AG08396 (cell line): ENCODE measurements at places on chromosomes 16 and 17.

- DNase-seq = no peak
Measured at GRCh38 chr16:54526916-54527315, 240.3 kb upstream of the IRX3 start.

- DNase-seq = no peak
Measured at GRCh38 chr16:81860287-81861266, 81.5 kb downstream of the PLCG2 start.

DNA sequence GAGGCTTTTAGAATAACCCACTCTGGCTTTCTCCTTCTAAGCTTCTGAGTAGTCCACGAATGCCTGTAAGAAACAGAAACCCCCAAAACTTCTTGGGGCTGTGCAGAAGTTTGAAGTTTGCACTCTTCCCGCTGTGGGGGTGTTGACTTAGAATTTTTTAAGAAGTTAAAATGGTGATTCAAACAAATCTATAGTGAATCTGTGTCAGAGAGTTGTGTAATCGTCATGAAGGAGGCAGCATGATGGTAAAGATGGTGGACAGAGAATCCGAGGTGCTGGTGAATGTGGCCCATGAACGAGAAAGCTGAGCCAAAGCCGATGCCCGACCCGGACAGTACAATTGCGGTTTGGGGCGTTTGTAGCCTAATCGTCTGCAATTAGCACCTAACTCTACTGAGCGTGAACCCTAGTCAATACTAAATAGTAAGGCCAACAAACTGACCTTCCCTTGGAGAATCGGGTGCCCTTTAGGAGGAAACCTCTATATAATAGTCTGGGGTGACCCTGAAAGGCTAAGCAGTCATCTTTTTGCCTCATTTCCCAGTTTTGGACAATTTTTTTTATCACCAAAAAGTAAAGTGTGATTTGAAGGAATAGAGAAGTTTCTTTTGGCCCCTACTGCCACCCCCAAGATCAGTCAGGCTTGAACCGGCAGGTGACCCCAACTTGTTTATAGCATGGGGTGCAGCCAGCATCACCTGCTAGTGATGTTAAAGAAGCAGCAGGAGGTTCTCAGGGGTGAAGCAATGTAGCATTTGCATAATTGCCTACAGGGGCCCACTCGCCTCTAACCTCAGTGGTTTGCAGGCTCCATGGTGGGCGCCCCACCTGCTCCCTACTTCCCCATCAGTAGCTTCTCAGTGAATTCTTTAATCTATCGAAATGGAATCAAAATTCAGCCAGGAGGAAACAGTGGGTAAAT, 11.2 kb downstream of the IRF8 start:
- no peak for DNase-seq

- DNase-seq = no peak
Measured at GRCh38 chr16:54060599-54061421, 225.8 kb downstream of the IRX3 start.

GRCh38 chr16:13945744-13946485, 26.0 kb downstream of the ERCC4 start:
- DNase-seq = no peak

GRCh38 chr17:67258821-67259468, 13.9 kb upstream of the HELZ start:
- no peak for DNase-seq

DNA sequence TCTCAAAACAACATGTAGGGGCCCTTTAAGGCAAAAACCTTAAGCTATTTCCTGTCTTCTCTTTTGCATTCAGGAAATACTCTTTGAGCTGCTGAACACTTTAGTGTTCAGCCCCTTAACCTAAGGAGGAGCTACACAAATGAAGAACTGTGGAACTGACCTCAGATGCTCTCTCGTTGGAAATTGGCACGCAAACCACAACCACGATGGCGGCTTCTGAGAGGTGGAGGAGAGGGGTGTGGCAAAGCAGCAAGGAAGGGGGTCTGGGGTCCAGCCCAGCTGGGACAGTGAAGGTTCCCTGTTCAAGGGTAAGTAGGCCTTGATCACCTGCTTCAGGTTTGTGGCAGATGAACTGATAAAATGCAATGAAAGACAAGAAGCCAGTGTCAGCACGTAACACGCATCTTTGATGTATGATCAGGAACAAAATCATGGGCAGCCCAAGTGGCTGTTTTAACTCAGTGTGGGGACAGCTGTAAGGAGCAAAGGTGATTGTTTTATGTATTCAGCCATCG, 291.6 kb upstream of the TNRC6C start:
- DNase-seq = no peak

DNA sequence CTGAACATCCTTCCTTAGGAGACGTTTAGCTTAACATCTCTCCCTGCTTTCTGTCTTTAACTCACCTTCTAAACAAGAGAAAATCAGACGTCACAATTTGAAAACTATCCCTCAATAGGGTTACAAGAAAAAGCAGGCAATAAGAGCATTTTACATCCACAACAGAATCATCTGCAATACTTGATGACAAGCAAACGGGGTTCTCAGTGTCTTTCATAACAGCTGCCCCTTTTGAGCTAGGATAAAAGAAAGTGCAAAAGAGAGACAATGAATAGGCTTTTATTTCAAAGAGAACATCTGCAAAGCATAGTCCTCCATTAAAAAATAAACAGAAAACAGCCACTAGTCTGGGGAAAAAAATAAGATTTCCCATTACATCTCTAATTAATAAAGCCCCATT, 13.2 kb downstream of the XYLT1 start:
- DNase-seq = no peak

DNA sequence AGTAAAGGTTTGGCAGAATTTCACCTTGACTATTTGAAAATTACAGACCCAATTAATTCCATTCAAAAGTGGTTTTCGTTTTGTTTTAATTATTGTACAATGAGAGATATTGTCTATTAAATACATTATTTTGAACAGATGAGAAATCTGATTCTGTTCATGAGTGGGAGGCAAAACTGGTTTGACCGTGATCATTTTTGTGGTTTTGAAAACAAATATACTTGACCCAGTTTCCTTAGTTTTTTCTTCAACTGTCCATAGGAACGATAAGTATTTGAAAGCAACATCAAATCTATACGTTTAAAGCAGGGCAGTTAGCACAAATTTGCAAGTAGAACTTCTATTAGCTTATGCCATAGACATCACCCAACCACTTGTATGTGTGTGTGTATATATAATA, 72.6 kb downstream of the CDK12 start:
- DNase-seq = no peak

DNA sequence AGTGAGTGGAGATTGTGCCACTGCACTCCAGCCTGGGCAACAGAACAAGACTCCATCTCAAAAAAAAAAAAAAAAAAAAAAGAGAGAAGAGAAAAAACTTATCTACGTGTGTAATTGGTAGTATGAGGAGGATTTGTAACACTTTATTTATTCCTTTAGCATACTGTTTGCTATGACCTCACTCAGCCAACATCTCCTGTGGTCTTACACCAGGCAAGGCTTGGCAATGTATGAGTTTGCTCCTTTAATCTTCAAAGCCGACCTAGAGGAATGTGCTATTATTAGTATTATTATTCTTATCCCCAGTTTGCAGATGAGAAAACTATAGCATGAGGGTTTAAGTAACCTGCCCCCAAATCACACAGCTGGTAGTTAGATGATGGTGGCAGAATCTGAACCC, 35.8 kb upstream of the HAPSTR1 start:
- peak; percentile 36 for DNase-seq

GRCh38 chr16:4607841-4608703, 6.6 kb downstream of the UBALD1 start:
- DNase-seq = no peak

DNA sequence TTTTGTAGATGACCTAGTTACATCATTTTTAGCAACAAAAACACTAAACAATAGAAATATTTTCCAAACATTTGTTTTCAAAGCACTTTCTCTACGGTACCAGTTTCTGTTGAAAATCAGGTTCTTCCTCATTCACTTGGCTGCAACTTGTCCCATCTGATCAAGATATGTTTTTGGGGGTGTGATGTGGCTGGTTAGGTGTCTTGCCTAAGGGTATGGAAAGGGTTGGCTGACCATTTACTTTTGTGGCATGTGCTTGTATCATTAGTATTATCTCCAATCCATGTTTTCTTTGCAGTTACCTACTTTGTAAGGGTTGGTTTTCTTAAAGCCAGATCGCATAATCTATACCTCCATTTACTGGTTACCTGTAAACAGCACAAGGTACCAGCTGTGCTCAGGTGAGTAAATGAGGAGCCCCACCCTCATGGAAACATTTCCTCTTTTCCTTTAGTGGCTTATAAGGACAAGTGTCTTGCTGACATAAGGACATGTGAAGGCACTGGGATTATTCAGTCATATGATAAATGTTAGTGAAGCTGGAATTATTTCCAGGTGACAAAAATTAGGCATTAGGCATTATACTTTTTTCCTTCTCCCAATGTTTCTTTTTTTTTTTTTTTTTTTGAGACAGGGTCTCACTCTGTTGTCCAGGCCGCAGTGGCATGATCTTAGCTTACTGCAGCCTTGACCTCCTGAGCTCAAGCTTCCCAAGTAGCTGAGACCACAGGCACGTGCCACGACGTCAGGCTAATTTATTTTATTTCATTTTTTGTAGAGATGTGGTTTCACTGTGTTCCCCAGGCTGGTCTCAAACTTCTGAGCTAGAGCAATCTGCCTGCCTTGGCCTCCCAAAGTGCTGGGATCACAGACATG, 162.0 kb downstream of the CCDC182 start:
- no peak for DNase-seq

- peak; percentile 1 for DNase-seq
Measured at GRCh38 chr17:7644775-7645174, 6.0 kb upstream of the ATP1B2 start.

DNA sequence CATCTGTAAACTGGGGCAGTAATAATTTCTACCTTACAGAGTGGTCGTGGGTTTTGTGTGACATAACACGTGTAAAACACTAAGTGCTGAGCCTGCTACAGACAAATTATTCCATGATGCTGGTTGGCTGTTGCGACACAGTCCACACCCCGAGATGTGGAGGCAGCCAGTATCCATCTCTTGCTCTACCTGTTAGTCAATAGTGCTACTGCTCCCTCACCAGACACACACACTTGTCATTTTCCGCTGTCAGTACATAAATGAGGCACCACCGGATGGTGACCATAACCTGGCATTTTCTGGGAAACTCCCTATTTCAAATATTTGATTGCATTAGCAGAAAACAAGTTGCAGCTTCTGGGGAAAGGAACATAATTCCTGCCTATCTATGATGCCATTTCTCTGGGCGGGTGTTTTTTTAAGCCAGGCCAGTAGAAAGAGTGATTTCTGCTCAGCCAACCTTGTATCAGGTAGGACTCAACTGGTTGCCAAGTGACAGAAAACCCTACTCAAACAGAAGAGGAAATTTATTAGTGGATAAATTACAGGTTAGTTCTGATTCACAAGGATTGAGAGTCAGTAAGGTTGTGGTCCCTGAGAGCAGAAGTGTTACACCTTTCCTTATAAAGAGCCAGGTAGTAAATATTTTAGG, 24.1 kb downstream of the DNAJA2 start:
- DNase-seq = no peak

DNA sequence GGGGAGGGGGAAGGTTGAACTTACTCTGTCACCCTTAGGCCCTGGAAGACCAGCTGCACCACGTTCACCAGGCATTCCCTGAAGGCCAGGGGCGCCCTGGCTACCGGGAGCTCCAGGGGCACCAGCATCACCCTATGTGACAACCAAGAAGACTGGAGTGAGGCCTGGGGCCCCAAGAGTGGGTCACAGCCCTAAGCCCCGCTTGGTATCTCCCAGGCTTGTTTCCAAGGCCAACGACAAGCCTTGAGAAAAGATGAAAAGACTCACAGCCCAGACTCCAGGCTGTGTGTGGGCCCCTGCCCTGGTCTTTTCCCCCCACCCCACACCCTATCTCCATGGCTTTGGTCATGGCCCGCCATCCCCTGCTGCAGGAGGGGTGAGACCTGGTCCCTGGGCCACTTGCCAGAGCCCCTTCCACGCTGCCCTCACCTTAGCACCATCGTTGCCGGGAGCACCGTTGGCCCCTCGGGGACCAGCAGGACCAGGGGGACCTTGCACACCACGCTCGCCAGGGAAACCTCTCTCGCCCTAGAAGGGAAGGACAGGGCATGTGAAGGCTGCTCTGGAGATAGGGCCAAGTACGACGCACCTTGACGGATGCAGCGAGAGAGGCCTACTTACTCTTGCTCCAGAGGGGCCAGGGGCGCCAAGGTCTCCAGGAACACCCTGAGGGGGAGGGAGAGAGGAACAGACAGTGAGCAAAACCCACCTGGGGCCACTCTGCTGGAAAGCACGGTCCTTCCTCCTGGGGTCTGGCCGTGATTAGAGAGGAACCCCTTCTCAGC, 9.9 kb downstream of the COL1A1 start:
- no peak for DNase-seq

GRCh38 chr16:64225696-64226095, 896.2 kb downstream of the CDH11 start:
- no peak for DNase-seq

- no peak for DNase-seq
Measured at GRCh38 chr17:11628374-11628773, 30.1 kb downstream of the DNAH9 start.

DNA sequence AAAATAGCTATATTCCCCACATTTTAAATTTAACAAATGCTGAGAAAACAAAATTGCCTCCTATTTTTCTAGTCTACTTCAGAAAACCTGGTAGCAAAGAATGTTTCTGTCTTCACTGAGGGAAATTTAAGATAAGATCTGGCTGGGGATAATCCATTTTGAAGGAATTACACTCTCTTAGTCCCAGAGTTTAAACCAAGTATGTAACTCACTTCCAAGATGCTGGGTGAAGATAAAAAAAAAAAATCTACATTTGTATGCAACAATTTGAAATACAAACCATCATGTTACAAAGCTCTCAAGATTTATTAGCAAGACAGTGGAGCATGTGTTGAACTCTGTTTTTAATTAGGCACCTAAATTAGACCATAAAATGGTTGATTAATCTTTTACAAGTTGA, 5.7 kb downstream of the HS3ST3B1 start:
- no peak for DNase-seq

DNA sequence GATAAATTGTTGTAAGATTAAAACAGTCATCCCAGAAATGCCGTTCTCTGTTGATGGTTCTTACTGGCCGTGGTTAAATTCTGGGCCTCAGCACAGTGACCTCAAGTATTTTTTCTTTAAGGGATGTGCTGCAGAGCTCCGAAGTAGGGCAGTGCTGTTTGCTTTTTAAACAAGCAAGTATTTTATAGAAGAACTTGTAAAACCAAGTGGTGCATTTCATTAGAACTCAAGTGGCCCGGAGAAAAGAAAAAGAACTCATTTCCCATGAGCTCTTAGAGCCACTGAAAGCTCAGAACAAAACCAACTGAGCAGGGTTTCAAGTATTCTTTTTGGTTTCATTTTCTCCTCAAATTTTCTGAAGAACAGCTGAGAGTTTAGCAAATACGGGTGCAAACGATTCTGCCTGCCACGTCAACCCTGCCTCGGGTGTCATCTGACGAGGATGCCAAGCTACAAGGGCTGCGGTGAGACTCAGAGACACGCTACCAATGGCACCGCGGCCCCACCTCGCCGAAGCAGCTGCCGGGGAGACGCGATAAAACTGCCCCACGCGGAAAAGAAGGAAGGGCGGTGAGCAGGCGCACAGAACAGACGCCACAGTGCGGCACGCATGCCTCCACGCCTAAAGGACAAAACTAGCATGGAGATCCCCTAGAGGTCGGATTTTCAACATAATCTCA, 6.3 kb downstream of the LMF1 start:
- no peak for DNase-seq
